HAP-1 (cell line): ENCODE measurements at places on chromosomes 12 and 14.

DNA sequence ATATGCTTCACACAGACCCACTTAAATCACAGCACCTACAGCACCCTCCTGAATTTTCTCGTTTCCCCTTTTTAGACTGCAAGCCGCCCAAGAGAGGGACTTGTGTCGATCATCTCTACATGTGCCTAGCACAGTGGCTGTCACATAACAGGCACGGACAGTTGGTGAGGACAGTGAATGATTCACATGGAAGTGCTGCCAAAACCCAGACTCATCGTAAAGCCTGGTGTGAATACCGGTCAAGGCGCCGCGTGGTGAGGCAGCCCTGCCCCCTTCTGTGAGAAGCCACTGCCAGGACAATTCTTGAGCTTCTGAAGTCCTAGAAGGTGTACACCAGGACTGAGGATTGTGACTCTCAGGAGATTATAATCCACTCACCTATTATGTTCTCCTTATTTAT is 44.3 kb downstream of the ATG2B start:
- no peak for DNase-seq

GRCh38 chr12:94326234-94326633 is 133.4 kb downstream of the CEP83 start:
- no peak for DNase-seq

GRCh38 chr14:105050551-105050897 is 14.7 kb downstream of the GPR132 start:
- DNase-seq = no peak

- no peak for DNase-seq
Observed at GRCh38 chr12:101931498-101932326, 54.3 kb downstream of the DRAM1 start.

- no peak for DNase-seq
Observed at GRCh38 chr14:86541972-86542371, 1012.0 kb downstream of the FLRT2 start.

DNA sequence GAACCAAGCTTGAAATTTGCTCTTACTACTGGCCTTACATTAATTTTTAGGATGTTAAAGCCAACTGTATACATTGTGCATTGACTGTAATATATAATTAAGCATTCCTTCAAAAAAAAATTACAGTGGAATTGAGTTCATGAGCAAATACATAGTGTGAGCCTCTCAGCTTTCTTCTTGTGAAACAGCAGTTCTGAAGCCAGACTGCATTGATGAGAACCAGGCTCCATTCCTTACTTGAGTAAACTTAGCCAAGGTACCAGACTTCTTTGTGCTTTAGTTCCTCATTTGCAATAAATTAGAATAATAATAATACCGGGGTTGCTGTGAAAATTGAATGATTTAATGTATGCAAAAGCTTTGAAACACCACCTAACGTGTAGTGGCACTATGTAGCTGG is 169.5 kb downstream of the ANO4 start:
- DNase-seq = no peak

DNA sequence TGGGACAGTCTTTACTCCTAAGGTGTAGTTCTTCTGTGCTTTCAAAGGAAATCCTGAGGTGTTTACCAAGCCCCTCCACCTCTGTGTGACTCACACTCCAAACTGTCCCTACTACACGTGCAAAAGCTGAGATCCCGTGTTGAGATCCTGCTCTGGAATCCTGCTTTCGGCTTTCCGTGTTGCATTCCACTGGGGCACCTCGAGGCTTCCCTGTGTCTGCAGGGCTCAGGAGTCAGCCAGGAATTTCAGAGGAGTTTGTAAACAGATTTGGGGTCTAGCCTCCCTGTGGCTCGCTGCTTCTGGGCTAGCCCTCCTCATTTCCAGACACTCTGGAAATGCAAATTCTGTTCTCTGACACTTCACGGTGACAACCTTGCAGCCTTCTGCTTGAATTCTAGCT is 48.4 kb downstream of the CACNA2D4 start:
- no peak for DNase-seq

DNA sequence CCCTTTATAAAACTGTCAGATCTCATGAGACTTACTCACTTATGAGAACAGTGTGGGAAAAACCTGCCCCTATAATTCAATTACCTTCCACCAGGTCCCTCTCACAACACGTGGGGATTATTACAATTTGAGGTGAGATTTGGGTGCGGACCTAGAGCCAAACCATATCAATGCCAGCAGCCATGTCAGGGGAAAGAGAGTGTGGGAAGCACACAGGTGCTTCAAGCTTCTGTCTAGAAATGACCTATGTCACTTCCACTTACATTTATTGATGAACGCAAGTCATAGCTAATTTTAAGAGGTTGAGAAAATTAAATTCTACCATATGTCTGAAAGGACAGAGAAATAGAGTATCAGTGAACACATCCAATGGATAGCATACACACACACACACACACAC is 32.5 kb upstream of the E2F7 start:
- DNase-seq = no peak

GRCh38 chr14:91521061-91521640 is 11.0 kb upstream of the PPP4R3A start:
- no peak for DNase-seq

GRCh38 chr14:22781301-22781991 is 15.0 kb downstream of the OXA1L start:
- DNase-seq = no peak

DNA sequence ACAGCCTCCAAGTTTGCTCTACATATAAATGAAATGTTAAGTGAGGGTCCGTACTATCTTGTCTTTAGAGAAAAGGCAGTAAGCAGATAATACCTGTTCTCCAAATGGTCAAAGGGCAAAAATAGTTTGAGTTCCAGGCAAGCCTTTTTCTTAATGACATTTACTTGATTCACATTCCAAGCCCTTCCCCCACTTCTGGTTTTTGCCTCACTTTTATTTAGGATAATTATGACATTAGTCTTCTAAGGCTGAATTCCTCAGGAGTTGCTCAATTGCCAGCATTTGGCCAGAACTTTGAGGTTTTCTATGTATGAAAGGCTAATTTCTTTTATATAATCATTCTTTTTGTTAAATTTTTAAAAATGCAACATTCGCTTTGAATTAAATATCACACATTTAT is 62.5 kb upstream of the DUSP6 start:
- no peak for DNase-seq
